ENCODE measurements at places on chromosomes 4 and X.

DNA sequence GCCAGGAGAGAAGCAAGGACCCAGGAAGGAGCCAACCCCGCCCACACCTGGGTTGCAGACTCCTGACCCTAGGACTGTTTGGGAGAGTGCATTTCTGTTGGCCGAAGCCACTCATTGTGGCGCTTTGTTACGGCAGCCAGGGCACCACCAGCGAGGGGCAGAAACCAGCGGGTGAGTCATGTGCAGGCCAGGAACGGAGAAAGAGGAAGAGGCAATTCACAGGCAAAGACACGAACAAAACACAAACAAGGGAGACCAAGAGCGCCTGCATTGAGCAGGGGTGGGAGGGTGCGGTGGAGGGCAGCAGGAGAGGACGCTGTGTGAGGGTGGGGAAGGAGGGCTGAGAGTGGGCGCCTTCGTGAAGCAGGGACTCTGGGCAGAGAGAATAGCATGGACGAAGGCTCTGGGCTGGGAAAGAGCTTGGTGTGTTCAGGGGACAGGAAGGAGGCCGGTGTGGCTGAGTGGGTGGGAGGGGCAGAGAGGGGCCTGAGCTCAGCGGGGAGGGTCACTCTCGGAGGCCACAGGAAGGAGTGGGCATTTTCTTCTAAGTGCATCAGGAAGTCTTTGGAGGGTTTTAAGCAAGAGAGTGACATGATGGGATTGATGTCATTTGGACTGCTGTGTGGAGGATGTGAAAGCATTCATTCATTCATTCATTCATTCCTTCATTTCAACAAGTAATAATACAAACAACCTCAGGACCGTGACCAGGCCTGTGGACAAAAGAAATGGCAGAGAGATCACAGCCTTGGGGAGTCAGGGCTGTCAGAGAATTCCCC lies 12.2 kb upstream of the WFS1 start:
- DNase-seq, result no peak

DNA sequence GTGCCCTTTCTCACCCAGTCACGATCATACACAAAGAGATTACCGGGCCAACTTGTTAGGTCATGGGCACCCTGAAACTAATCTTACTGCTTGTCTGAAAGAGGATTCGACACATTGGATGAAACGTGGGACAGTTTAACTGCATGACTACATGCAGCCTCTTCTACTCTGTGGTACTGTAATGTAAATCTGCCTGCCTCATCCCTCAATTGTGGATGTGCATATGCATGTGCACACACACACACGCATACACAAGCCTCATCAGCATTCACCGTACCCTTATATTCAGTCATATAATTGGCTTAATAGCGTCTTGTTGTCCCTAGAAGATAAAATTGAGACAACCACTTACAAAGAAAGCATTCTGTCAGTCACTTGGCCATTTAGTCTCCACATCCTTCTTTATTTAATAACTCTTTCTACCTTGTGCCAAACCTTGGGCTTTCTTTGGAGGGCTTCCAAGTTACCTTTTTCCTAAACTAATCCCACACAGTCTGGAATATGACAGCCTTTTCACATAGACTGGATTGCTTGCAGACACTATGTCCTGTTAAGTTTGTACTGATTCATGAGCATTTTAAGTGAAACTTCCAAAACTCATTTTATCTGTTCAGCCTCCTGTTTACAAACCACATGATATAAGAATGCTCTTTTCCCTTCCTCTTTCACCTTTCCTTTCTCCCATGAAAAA lies 132.9 kb downstream of the AFF2 start:
- no peak for DNase-seq

GRCh38 chr4:158823461-158823873 lies 54.6 kb downstream of the FNIP2 start:
- DNase-seq, result peak; percentile 15

DNA sequence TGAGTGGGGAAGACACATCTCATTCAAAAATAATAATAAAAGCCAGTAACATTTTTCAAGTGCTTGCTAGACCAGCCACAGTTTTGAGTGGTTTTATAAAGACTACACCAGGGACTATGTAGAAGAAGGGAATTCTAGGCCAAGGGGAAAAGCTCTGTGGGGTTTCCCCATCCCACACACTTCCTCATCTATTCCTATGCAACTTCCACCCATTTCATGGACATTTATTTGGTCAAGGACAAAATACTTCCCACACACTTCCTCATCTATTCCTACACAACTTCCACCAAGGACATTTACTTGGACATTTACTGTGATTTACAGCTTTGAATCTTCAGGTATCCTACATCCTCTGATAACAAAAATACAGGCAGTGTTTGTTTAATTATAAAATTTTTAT lies 86.5 kb upstream of the KLF3 start:
- no peak for DNase-seq

GRCh38 chr4:69823481-69824186 lies 36.3 kb downstream of the SULT1E1 start:
- peak; percentile 23 for DNase-seq

DNA sequence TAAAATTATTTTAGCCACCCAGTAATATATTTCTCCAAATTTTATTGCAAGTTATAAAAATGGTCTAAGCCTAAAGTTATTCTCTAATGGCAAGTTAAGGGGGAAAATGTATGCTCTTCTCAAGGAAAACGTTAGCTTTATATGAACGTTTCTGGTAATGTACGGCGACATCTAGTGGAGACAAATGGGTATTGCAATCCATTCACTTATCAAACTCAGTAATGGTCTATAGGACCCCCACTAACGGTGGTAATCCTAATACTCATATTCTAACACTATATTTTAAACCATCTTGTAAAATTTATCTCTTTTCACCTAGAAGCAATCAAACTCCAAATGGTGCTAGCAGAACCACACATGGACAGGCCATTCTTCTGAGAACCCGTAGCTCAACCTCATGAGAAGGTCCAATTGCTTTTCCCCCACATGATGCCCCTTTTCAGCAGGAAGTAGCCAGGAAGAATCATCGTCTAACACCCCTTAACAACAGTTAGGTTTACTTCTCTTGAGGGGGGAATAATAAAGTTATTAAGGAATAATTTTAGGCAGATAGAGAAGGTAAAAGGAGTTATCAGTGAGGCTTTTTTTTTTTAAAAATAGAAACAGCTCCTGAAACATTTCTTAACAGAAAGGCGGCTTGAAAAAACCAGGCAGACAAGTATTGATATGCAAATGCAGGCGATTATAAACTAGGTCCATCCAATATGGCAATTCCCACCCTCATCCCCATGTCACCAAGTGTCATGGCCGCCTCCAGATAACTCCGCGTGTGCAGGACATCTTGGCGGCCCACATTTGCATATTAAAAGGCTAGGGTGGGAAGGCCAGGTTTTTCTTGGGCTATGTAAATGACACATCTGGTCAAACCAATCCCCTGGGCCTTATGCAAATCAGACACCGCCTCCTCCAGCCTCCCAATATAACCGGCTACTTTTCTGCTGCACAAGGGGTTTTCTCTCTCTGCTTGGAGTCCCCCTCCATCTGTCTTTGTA lies 35.0 kb downstream of the NUDT11 start:
- peak; percentile 9 for DNase-seq

DNA sequence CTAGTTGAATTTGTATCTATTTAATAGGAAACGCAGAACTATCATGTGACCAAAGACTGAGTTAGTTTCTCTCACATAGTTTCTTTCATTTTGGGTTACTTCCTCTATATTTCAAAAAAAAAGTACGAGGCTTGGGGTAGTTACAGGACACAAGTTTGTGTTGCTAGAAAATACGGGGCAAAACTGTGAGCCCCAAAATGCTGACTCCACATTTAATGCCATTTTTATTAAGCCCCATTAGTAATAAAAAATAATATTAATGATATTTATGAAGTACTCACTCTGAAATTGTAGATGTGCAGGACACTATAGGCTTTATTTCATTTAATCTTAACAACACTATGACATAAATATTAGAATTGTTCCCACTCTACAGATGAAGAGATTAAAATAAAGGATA lies 268.6 kb downstream of the DTHD1 start:
- DNase-seq, result no peak

DNA sequence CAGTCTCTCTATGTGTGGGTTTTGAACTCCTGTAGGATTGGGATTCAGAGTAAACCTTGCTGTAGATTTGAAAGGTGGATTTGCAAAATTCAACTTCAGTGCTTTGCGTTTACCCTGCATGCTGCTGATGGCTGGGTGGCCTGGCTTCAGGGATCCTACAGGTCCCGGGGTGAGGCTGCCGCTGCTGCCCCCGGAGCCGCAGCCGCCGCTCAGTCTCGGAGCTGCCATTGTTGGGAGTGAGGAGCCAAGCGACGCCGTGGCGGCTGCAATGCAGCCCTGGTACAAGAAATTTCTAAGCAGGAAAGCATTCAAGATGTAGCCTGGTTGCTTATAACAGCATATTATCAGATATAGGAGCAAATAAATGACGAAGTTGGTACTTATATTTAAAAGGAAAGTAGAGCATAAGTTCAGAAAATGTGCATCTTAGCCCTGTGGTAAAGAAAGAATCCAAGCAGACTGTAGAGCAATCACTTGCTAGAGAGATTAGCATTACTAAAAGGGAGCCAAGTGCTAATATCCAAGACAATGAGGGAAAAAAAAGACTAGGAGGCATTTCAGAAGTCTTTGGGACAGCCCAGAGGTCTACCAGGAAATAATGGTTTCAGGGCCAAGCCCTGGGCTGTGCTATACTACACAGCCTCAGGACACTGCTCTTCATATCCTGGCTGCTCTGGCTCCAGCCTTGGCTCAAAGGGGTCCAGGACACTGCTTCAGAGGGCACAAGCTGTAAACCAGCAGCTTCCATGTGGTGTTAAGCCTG lies 36.9 kb upstream of the CHIC1 start:
- DNase-seq, result no peak

- no peak for DNase-seq
Measured at GRCh38 chr4:89334311-89334710, 26.7 kb upstream of the GPRIN3 start.

- peak; percentile 17 for DNase-seq
Measured at GRCh38 chrX:112734290-112734689, 54.6 kb upstream of the LHFPL1 start.

DNA sequence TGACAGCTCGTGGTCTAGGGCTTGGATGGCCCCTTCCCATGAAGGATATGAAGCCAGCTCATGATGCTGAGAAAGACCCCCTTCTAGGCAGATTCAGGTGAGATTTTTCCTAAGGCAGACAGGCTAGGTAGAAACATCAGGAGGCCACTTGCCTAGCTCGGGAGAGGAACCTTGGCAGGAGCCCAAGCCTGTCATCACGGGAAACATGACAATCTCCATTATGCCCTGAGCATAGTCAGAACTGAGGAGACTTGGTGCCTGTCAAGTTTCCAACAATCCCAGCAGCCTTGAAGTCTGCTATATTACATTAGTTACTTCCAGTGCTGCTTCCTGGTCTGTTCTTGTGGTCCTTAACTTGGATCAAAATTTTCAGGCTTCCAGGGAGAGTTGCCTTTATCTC lies 18.7 kb upstream of the WDR1 start:
- DNase-seq, result no peak

- DNase-seq, result no peak
Measured at GRCh38 chrX:104742355-104742754, 176.4 kb downstream of the IL1RAPL2 start.

GRCh38 chr4:109207061-109207460 lies 95.4 kb downstream of the COL25A1 start:
- peak; percentile 8 for DNase-seq

DNA sequence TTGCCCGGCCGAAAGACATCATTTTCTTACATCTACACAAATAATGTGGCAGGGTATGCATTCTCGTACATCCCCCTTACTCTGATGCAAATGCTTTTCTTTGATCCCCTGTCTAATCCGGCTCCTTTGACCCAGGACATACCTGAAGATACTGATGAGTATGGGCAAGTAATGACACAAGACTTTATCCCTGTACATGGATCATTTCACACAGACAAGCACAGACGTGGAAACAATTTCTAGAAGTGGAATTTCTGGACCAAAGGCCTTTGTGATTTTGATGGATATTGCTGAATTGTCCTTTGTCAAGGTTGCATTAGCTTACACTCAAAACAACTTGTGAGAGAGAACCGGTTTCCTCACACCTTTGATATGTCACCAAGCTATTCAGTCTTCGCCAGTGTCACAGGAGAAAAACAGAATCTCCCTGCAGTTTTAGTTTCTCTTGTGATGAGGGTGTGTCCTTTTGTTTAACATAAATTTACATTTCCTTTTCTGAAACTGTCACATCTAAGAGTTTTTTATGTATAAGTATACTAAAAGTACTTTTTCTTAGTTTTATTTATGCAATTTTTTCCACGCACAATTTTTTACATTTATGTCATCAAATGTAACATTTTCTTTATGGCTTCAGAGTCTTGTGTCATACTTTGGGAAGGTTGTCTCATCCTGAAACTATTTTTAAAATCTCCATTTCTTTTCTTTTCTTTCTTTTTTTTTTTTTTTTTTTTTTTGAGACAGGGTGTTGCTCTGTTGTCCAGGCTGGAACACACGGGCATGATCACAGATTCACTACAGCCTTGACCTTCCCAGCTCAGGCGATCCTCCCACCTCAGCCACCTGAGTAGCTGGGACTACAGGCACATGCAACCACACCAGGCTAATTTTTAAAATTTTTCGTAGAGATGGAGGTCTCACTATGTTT lies 25.2 kb downstream of the RWDD4 start:
- DNase-seq, result no peak

- peak; percentile 83 for DNase-seq
Measured at GRCh38 chr4:25767877-25768725, 94.7 kb downstream of the SEL1L3 start.

DNA sequence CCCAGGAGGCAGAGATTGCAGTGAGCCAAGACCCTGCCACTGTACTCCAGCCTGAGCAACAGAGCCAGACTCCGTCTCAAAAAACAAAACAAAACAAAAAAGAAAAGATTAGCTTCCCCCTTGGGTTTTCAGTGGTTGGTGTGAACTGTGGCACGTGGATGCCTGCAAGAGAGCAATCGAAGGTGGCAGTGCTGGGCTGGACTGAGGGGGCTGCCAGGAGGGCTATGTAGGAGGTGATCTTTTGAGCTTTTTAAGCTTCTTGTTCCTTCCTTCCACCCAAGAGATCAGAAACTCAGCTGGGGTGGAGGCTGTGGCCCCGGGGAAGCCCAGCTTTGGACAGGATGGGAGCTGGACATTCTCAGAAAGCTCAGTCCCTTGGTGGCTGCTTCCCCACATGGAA lies 49.6 kb downstream of the PRPS1 start:
- no peak for DNase-seq

GRCh38 chrX:50536955-50537354 lies 66.3 kb upstream of the DGKK start:
- DNase-seq, result no peak

DNA sequence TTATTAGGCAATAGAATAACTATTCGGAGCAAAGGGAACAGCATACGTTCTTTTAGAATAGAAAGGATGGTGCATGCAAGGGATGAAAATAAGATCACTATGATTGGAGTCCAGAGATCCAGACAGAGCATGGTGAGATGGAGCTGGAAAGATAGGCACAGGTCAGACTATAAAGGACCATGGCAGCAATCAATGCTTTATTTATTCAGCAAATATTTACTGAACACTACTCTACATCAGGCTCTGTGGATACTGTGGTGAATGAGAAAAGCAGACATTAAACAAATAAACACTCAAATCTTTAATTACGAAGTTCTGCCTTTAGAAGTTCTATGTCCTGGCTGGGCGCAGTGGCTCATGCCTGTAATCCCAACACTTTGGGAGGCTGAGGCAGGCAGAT lies 44.7 kb upstream of the ACSL4 start:
- DNase-seq, result no peak

All from AG20443 (cell line).